ENCODE measurements at places on chromosomes 16 and 17.

GRCh38 chr16:22316411-22316811, 19.2 kb downstream of the POLR3E start:
- no peak for DNase-seq

DNA sequence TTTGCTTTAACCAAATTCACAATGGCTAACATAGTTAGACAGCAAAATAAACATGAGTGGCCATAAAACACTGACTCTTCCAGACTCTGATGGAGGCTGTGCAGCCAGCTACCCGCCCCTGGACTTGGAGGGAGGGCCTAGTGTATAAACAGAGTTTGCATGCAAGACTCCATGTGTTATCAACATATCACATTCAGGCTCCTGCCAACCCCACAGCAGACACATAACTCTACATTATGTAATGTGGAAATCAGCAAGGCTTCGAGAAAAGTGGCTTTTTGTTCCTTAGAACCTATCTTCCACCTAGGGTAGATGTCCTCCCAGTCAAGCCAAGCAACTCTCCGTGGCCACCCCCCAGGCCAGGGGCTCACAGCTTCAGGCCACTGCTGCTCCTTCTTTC, 19.3 kb upstream of the SOX9 start:
- DNase-seq, result no peak

GRCh38 chr17:64296246-64296645, 33.2 kb upstream of the TEX2 start:
- DNase-seq, result no peak

DNA sequence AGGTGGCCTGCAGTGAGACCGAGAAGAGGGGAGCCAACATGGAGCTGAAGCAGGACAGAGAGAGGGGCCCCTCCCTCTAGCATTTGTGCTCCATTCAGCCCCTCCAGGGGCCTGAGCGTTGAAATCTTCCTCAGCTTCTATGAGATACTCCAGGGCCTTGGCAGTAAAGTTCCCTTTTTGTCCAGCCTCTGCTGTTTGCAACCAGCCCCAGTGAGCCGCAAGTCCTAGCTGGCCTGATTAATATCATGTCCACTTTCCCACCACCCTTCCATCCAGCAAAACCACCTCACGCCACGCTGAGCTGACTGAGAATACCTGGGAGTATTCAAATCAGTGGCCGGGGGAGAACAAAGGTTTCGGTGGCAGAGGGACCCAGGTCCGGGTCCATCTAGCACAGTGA, 11.7 kb upstream of the RPH3AL start:
- no peak for DNase-seq

DNA sequence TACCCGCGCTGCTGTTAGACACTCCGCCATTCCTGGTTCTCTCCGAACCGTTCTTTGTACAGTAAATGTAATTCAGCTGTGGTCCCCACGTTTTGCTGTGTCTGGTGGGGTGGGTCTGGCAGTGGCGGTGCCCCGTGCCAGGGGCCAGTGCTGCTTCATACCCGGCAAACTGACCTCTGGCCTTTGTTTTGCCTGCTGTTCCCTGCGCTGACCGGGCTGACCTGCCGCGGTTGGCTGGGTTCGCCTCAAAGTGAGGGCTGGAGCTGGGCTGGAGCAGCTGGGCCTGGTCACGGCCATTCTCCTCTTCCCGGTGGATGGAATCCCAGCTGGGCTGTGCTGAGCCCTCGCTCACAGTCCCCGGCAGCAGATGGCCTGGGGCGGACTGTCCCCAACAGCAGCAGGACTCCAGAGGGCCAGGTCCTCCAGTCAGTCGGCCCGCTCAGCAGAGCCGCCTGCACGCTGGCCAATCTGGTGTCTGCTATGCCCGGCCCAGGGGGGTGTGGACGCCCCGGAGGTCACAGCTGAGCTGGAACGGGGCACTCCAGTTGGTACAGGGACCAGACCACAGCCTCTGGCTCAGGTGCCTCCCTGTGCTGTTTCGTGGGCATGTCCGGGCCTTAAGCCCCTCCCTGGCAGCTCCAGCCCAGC, 1.5 kb upstream of the WFIKKN1 start:
- DNase-seq, result no peak

GRCh38 chr17:32223703-32224102, 41.9 kb upstream of the RHBDL3 start:
- no peak for DNase-seq

DNA sequence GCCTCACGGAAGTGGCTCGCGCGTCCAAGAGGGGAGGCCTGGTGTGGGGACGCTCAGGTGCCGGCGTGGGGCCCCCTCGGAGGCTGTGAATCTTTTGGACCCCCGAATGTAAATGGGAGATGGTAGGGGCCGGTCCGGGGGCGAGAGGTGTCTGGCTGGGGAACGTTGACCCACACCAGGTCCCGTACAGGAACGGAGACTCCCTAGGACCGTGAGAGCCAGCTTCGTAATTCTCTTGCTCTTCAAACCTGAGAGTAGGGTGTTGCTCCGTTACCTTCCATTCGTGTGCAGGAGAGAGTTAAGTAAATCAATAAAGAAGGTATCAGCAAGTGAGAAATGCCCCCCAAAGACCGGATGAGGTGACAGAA, 481 bp downstream of the LYRM1 start:
- DNase-seq, result no peak

DNA sequence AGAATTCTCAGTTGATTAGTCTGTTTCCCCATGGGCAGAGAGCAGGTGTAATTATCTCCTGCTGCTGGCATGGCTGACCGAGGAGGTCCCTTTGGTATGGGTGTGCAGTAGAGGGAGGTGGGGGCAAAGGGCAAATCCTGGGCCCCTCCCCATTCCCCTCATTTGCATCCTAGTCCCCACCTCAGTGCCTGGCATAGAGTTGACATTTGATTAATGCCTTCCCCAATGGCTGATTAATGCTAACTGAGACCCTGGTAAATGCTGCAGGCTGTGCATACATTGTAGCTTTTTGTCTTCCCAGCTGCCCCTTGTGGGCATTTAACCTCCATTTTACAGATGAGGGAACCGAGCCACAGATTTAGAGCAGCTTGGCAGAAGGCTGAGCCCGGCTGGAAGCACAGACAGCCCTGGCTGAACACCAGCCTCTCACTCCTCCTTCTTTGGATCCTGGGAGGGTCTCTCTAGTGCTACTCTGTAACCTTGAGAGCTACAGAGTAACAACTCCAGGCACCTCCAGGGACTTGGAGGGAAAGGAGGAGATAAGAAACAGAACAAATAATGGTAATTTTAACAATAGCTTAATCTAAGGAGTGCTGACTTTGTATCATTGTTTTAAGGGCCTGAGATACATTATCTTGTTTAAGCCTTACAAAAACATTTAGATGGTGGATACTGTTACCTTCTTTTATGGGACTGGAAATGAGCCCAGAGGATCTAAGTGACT, 5.1 kb downstream of the PLCG2 start:
- no peak for DNase-seq

DNA sequence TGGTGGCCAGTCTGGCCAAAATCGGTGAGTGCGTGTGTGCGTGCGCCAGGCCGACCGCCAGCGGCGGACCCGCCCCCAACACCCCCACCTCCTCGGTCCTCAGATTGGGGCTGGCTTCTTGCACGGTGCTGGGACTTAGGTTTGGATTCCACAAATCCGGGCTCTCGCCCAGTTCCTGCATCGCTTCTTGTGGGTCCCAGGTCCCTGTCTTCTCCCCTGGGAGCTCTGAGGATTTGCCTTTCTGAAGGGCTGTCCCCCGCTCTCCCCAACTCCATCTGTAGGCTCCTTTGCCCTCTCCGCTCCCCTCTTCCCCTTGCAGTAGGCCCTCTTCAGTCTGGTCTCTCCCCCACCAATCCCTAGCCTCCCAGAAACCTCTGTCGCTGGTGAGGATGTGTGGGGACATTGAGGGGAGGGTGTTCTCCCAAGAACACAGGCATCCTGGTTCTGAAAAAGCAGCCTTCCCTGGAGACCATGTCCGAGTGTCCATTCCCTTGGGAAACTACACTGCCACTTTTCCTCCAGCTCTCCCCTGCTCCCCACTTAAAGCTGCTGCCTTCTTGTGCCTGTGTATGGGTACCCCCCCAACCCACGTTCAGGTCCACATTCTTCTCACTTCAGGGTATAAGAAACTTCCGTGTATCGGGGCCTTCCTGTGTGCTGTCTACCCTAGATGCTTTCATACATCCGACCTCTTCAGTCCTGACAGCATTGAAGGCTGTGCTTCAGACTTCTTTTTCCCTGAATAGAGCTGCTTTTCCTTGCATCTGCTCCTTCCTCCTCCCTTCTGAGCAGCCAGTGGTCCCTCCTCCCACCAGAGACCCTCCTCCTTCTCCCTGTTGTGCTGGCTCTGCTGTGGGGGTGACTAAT, 632 bp downstream of the SLC9A5 start:
- DNase-seq, result no peak

DNA sequence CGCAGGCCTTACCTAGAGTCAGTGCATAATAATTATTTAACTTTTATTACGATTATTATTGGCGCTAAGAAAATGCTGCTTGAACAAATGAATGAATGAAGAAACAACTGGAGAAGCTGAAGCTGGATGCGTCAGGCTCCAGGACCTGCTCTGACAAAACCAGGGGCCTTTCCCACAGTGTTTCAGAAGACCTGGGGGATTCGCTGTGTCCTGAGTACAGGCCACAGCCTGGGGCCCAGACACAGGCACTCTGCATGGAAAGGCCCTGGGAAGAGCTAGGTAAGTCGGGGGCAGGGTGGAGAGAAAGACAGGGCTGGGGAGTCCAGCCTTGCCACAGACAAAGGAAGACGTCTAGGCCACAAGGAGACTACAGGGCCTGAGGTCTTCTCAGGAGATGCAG, 226.1 kb downstream of the ZNF423 start:
- DNase-seq, result no peak

DNA sequence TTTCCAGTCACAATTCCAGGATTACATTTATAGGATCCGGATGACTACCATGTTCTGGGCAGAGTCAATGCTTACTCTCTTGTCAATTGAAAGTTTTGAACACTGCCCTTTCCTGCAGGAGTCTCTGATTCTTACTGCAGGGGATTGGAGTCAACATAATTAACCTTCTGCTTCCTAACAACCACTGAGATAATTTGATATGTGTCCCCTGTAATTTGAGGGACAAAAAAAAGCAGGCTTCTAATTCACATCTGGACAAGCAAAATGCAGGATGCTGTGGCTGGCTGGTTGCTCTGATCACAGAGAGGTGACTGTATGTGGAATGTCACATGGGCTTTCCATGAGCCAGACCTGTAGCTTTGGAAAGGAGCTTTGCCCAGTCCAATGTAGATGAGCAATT, 54.9 kb downstream of the PMP22 start:
- DNase-seq, result no peak

DNA sequence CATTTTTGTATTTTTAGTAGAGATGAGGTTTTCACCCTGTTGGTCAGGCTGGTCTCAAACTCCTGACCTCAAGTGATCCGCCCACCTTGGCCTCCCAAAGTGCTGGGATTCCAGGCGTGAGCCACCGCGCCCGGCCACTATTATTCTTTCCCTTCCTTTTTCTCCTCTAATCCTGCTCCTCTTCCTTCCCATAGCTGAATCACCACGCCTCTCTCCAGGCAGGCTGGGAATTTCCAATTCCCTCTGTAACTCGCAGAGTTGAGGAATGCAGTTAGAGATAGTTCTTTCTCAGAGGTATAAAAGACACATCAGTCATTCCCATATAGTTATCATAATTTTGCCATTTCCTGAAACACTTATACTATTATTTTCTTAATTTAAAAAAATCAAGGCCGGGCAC, 11.2 kb downstream of the METTL16 start:
- no peak for DNase-seq

GRCh38 chr16:29790949-29791844, 646 bp downstream of the KIF22 start:
- DNase-seq, result no peak

- no peak for DNase-seq
Observed at GRCh38 chr16:84829168-84829965, 9.6 kb downstream of the CRISPLD2 start.

GRCh38 chr16:49839017-49839825, 16.7 kb downstream of the ZNF423 start:
- no peak for DNase-seq

- no peak for DNase-seq
Observed at GRCh38 chr17:30832438-30833124, 815 bp downstream of the ATAD5 start.

DNA sequence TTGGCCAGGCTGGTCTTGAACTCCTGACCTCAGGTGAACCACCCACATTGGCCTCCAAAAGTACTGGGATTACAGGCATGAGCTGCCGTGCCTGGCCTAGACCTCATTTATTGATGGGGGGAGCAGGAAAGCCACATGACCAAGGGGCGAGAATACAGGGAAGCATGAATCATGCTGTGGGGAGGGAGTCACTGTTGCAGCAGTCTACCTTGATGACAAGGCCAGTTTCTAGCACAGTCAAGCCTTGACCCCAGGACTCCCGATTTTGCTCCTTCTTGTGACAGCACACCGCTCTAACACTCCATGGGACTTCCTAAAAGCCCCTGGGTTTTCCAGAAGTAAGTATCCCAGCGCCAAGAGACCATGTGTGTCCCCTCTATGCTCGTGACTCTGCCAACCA, 42.9 kb upstream of the IRF8 start:
- DNase-seq, result no peak

DNA sequence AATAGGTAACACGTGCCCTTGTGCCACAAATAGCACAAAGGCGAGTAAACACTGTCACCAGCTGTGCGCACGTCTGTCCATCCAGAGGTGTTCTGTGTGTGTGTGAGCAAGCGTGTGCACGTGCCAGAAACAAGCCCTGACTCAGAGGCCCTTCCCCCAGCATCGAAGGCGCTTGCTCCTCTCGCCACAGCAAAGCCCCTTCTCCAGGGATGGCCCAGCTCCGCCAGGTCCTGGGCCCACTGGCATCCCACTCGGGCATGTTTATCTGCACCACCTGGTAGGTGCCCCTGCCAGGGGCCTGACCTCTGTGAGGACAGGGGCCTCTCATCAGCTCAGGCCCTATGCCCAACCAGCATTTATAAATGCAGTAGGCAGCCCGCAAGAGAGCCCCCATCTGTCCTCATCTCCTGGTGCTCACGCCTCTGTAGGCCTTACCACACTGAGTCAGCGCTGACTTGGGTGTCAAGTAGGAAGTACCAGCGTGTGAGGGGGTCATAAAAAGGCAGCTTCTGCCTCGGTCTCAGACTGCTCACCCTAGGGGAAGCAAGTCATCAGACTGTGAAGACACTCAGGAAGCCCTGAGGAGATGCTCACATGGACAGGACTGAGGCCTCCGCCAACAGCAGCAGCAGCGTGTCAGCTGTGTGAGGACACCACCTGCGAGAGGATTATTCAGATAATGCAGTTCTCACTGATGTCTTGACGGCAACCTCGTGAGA, 10.8 kb downstream of the TMEM235 start:
- DNase-seq, result no peak

GRCh38 chr17:78132084-78132676, 1.6 kb downstream of the TMC8 start:
- DNase-seq, result no peak

- DNase-seq, result no peak
Observed at GRCh38 chr16:76182041-76182635, 95.1 kb upstream of the CNTNAP4 start.

GRCh38 chr17:44827863-44828262, 2.2 kb downstream of the GJC1 start:
- no peak for DNase-seq

DNA sequence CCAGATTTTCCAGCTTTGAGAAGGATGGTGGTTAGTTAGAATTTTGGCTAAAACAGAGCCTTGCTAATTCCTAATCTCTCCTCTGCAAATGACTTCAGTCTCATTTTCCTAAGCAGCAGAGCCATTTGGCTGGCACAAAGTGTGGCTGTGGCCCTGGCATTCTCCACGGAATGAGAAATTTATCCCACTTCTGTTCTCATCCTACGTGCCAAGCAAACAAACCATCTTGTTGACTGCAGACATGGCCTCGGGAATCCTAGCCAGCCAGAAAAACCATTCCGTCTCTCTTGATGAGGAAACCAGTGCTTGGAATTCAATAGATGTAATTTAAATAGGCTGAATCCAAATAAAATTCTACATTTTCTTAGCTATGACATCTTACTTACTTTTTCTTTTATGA, 34.1 kb upstream of the ELAC2 start:
- DNase-seq, result no peak

- DNase-seq, result no peak
Observed at GRCh38 chr17:32958418-32958817, 30.5 kb downstream of the TMEM98 start.
